ENCODE measurements at places on chromosomes 11 and 22. TPM values are rescaled to one million over a fixed set of nuclear protein-coding genes. Genes with fewer than 3 reads are reported as not detected.

The TTC12 gene
- total RNA-seq, result 13.1 TPM

The BTBD18 gene
- not detected for total RNA-seq

The CHST1 gene
- total RNA-seq, result 0.15 TPM

The MS4A3 gene
- not detected for total RNA-seq

The TEX54 gene
- total RNA-seq, result not detected

The SHISAL1 gene
- total RNA-seq, result 1.2 TPM

The DGCR6L gene
- 74.2 TPM for total RNA-seq

The SLC5A12 gene
- not detected for total RNA-seq

The PLXNB2 gene
- total RNA-seq, result 133 TPM

The ANO1 gene
- total RNA-seq, result not detected
